Stimulated activated CD4-positive, alpha-beta T cell treated with anti-CD3 and anti-CD28 coated beads, TNF-alpha, amount 100 ng/mL, for 1 hour (primary cell): ENCODE measurements at places on chromosomes 5 and 9.

GRCh38 chr5:68037546-68037945, 178.0 kb upstream of the PIK3R1 start:
- no peak for DNase-seq

GRCh38 chr9:137311171-137311985, 9.3 kb upstream of the NRARP start:
- DNase-seq: no peak

- no peak for DNase-seq
These were observed 13.3 kb downstream of the MATR3 start for GRCh38 chr5:139306628-139307379.

- DNase-seq: no peak
These were observed 340.3 kb upstream of the CD180 start for GRCh38 chr5:67536866-67537265.

DNA sequence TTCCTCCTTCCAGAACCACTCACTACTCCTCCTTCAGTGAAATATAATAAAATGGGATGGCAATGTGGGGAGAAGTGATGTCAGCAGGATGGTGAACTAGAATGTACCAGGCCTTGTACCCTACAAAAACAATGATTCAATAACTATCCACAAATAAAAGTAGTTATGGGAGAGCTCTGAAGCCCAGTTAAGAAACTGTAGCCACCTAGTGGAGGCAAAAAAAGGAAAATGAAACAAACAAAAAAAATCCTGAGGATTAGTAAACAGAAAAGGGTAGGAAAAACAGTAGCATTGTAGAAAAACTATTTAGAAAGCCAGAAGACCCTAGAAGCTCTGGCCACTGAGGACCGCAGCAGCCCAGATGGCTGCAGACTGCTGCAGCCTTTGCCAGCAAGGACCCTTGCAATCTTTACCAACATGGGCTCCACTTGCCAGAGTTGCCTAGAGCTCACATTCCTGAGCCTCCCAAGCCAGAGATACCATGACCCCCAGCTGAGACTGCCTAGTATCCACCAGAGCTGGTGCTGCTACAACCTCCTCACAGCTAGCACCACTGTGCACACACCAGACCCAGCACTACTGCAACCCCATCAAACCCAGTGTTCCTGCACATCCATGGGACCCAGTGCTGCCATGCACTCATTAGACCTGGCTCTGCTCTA, 259.7 kb upstream of the MSX2 start:
- DNase-seq: no peak

DNA sequence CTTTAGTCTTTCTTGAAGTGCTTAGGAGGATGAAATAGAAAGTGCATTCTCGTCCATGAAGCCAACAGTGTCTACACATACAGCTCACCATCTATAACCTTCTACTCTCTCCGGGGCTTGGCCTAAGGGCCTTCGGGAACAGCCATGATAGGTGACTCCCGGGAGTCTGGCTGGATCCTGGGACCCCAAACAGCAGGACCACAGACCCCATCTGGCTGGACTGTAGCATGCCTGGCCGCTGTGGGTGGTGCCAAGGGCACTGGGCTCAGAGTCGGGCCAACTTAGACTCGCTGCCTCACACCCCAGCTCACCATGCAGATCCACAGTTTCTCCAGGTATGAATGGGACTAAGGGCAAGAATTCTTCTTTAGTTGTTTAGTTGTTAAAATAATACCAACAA, 16.3 kb downstream of the GABBR2 start:
- DNase-seq: no peak

DNA sequence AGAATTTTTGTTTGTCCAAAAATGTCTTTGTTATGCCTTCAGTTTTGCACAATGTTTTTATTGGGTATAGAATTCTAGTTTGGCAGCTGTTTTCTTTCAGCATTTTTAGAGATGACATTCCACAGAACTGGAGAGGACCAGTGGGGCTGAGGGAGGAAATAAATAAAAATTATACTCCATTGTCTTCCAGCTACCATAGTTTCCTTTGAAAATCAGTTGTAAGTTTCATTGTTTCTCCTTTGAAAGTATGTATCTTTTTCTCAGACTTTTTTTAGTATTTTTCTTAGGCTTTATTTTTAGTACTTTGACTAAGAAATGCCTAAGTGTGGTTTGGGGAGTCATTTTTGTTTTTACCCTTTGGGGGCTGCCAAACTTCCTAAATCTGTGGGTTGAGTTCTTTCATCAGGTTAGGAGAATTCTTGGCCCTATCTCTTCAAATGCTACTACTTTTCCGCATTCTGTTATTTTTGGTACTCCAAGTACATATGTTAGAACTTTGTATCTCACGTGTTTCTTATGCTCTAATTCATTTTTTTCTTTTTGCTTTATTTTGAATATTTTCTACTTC, 15.2 kb upstream of the FBLL1 start:
- no peak for DNase-seq
